ENCODE measurements at places on chromosomes 7 and 10.

GRCh38 chr10:129207297-129207696, 259.7 kb upstream of the MGMT start:
- DNase-seq = no peak

GRCh38 chr7:27173956-27174873, at the start of gene HOXA10:
HOXA10 (minus strand) TSS chr7:27174320; CDS start chr7:27174306, 14 bp downstream.
- DNase-seq = peak; percentile 66

GRCh38 chr10:98589007-98589406, 142.3 kb upstream of the HPS1 start:
- no peak for DNase-seq

- no peak for DNase-seq
These were observed 20.5 kb upstream of the CRYGN start for GRCh38 chr7:151460474-151460855.

GRCh38 chr10:92760609-92761008, 70.9 kb downstream of the HHEX start:
- DNase-seq = peak; percentile 41

- DNase-seq = no peak
These were observed 76.9 kb upstream of the RSBN1L start for GRCh38 chr7:77619314-77619713.

DNA sequence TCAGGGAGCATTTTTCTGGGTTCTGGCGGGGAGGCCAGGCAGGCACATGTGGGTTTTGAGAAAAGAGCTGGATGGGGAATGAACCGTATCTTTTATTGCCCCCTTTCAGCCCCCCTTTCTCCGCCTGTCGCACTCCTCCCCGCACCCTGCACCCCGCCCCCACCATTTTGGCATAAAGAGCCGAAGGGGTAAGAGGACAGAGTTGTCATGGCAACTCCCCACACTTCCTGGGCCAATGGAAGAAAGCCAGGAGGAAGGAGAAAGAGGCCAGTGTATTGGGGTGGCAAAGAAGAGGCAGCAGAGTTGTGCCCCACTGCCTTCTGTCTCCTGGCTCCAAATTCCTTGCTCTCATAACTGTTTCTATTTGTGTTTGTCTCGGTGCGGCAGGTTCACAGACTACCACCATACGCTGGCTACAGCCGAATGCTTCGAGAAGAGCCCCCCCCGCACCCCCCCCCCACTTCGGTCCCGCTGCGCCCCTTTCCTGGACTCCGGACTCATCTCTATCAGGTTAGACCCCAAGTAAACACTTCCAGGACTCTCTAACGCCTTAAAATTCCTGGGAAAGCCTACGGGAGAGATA, 3.4 kb downstream of the KCNIP2 start:
- DNase-seq = no peak

DNA sequence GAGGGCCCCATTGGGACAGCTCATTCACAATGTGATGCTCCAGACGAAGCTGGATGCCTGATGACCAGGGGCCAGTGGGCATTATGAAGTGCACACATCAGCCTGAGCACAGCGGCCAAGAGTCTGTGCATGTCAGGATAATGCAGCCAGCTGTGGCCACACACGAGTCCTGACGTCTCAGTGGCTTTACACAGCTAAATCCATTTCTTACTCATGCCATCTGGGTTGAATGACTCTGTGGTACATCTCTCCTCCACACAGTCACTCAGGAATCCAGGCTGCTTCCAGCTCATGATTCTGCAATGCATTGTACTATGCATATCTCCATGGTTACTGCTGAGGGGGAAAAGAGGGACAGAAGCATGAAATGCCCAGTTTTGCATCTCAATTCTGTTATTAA, 123.6 kb downstream of the PRLHR start:
- DNase-seq = peak; percentile 8
